PC-3 (cell line): ENCODE measurements at places on chromosomes 5 and 9. TPM values are rescaled to one million over a fixed set of nuclear protein-coding genes. Genes with fewer than 3 reads are reported as not detected.

HEMGN gene
- not detected in 2 replicates for total RNA-seq

DNAH5 gene
- total RNA-seq, result 3.4 and 3.5 TPM in 2 replicates

GRCh38 chr5:31172881-31173280 is 20.6 kb upstream of the CDH6 start:
- H3K36me3 ChIP-seq, result no peaks in the 10 kb centered on the region
- H3K27me3 ChIP-seq, result no peaks in the 10 kb centered on the region
- no peak overlapping the region for H3K4me3 ChIP-seq
- H3K4me1 ChIP-seq, result no peaks in the 10 kb centered on the region
- H3K27ac ChIP-seq, result no peak overlapping the region
- no peak for DNase-seq

DNA sequence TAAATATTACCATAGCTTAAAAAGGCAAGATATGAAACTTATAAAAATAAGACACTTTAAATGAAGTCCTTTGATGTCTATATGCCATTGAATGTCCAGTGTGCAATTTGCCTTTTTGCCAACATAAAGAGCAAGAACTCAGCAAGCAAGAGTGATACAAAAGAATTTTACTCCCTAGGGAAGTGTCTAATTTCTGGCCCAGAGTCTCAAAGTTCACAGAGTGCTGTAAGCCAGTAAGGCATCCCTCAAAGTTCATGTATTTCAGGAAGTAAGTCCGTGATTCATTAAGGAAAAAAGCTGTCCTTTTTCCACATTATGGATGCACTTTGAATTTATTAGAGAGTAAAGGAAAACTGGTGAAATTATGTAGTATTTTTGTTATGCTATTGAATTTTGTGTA is 185.2 kb downstream of the CCDC171 start:
- H3K36me3 ChIP-seq, result no peaks in the 10 kb centered on the region
- H3K27me3 ChIP-seq, result no peaks in the 10 kb centered on the region
- no peak for DNase-seq
- H3K27ac ChIP-seq, result no peak overlapping the region

DNA sequence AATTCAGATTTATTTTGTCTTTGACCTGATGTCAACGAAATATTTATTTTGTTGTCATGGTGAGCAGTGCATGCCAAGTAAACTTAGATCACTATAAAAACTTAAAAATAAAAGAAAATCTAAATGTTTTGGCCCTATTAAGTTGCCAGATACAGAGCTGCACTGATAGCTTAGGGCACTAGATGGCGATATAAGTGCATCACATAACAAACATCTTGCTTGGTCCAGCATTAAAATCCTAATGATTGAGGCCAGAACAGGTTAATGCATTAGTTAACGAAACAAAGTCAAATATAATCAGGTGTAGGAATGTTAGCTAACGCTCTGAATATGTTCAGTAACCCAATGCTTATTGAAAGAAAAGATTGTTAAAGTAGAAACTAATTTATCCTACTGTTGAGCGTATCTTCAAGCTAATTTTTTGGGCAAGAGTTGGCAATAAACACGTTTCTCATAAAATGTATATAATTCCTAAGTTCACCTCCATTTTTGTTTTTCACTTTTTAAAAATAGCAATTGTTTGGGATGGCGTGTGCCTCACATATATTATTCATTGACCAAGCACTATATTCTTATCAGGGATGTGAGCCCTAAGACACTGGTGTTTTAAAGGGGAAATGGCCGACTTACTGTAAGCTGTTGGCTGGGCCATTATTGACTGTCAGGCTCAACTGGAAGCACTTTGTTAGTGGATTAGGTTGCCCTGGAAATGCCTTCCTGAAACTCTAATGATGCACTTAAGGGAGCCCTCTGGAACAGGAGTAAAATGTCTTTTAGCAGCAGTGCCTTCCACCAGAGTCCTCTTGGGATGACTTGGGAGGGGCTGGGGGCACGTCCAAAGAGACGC is 33.3 kb downstream of the KCTD16 start:
- peak; percentile 73 for DNase-seq
- no peak overlapping the region for H3K4me3 ChIP-seq
- H3K27ac ChIP-seq, result no peak overlapping the region
- peaks cover 4% of the 10 kb centered on the region; the same call in 1 of the 2 replicates for H3K4me1 ChIP-seq

- DNase-seq, result no peak
- H3K27me3 ChIP-seq, result no peaks in the 10 kb centered on the region
- H3K4me1 ChIP-seq, result no peaks in the 10 kb centered on the region
Measured at GRCh38 chr9:97307500-97308163, at the start of gene CCDC180. Gene CCDC180 (plus strand): TSS chr9:97307659. CDS start chr9:97308064, 405 bp downstream.

GRCh38 chr9:131423171-131423581 is 29.3 kb downstream of the PRRC2B start:
- no peaks in the 10 kb centered on the region for H3K36me3 ChIP-seq
- peaks cover 20% of the 10 kb centered on the region for H3K4me1 ChIP-seq
- peak overlapping the region; percentile 8; the same call in 1 of the 2 replicates for H3K27ac ChIP-seq
- no peaks in the 10 kb centered on the region for H3K27me3 ChIP-seq
- peak; percentile 77 for DNase-seq

NME5 gene
- 0.40 and 0.44 TPM in 2 replicates for total RNA-seq

DNA sequence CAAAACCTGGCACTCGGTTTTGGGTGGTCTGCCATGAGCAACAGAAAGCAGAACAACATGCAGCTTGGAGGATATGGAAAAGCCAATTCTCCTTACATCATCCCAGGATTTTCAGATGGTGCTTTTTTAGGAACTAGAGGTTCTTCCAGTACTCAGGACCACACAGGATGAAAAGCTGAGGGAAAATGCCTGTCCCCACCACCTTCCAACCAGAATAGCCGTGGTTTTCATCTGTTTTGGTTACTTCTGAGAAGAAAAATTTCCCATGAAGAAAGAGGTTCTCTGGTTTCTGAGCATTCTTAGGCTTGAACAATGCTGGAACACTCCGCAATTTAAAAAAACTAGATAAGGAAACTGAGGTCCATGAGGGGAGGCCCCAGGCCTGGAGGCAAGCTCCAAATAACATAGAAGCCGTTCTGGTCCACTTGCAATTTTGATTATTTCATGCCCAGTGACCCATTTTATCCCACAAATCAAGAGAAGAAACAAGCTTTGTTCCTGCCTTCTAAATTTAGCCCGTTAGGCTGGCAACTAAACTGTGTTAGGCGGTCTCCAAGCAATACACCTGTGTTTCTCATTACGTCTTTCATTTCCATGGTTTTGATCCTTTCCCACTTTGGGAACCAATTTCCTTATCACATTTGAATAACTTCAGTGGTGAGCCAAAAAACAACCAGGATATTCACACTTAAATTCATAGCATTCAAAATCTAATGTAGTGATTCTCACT is 79.2 kb upstream of the SPIN1 start:
- no peaks in the 10 kb centered on the region for H3K27me3 ChIP-seq
- DNase-seq, result no peak
- H3K4me1 ChIP-seq, result no peaks in the 10 kb centered on the region

EQTN gene
- not detected in 2 replicates for total RNA-seq

DNA sequence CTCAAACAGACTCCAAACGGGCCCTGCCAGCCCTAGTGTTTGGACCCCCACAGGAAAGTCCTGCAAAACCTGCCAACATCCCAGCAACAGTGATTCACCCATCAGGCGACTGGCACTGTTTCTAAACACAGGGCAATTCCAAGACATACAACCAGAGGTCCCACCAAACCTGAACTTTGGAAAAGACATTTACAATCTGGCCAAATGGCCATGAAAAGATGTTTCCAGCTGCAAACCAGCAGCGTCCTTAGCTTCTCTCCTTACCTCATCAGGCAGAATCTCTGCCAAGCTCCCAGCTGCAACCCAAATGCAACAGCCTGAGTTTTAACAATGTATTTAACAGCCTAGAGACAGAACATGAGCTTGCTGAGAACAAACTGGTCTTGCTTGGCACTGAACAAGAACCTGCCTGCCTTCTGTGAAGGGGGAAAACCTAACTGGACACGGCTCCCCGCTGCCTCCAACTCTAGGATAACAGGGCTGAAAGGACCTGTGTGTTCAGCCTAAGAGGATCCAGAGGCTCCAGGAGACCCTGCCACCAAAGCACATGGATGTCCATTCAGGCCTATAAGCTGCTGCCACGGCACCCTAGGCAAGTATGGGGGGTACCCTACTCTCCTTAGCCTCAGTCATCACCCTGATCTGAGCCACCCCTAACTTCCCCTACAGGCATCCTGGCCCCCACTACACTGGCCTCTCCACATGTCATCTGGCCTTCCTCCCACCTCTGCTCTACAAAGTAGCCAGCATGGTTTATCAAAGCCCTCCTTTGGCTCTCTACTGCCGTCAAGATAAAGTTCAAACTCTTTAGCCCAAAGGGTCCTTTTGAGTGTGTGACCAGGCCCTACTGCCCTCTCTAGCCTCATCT is 5.6 kb downstream of the P4HA2 start:
- no peak for DNase-seq
- H3K4me1 ChIP-seq, result peaks cover 19% of the 10 kb centered on the region
- no peak overlapping the region for H3K27ac ChIP-seq
- H3K36me3 ChIP-seq, result no peaks in the 10 kb centered on the region

DNA sequence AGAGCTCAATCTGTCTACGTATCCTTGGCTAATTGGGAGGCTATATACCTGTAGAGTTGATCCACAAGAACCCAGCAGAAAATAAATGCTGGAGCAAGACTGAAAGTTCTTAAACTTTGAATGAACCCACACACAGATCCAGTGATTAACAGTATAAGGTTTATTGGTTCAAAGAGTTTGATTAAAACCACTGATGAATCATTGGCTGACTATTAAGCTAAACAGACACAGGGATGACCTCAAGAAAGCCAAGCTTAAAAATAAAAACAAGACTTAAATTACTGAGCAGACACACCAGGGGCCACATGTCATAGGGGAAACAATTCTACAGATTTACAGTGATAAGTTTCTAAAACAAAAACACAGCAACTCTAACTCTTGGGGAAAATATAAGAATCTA is 163.6 kb downstream of the SPATA31D1 start:
- H3K4me1 ChIP-seq, result peaks cover 16% of the 10 kb centered on the region
- no peaks in the 10 kb centered on the region for H3K36me3 ChIP-seq
- no peak overlapping the region for H3K4me3 ChIP-seq
- peak; percentile 58 for DNase-seq
- H3K27ac ChIP-seq, result no peak overlapping the region

ZBED3 gene
- 1.3 and 9.8 TPM in 2 replicates for total RNA-seq

DNA sequence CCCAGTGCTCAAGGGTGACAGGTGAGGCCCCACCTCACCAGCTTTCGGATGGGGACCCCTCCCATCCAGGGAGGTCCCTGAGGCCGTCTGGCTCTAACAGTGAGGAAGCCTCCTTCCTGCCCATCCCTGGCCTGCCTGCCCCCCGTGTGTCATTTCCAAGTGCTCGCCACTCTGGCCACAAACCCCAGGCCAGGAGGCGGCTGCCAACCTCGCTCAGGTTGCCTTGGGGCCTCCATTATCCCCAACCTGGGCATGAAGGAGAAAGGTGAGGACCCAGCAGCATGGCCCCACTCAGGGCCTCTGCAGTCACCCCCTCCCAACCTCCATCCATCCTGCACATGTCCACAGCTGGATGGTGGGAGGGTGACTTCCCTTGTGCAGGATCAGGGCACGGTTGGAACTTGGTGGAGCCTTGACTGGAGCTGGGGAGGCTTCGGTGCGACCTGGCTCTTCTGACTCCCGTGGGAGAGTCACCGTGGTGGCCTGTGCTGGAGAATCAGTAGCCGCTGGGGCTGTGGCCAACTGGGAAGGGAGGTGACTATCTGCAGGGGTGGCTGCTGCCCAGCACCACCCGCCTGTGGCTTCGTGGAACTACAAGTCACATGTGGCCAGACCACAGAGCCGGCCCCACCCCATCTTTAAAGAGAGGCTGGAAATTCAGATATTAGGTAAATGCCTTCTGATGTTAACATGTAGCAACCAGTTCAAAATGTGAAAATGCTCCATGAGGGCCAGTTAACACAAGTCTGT is 37.5 kb upstream of the GFPT2 start:
- no peak overlapping the region for H3K27ac ChIP-seq
- DNase-seq, result no peak
- H3K27me3 ChIP-seq, result no peaks in the 10 kb centered on the region
- H3K4me1 ChIP-seq, result no peaks in the 10 kb centered on the region
